ENCODE measurements at places on chromosomes 11 and 22.

- DNase-seq: no peak
Observed at GRCh38 chr11:115961159-115962003, 457.2 kb upstream of the CADM1 start.

GRCh38 chr11:45423036-45423435 lies 136.9 kb upstream of the SYT13 start:
- DNase-seq: no peak

GRCh38 chr11:16239141-16240105 lies 116.9 kb downstream of the SOX6 start:
- DNase-seq: no peak

- DNase-seq: peak; percentile 81
Observed at GRCh38 chr22:43014316-43014868, 557 bp downstream of the PACSIN2 start.

DNA sequence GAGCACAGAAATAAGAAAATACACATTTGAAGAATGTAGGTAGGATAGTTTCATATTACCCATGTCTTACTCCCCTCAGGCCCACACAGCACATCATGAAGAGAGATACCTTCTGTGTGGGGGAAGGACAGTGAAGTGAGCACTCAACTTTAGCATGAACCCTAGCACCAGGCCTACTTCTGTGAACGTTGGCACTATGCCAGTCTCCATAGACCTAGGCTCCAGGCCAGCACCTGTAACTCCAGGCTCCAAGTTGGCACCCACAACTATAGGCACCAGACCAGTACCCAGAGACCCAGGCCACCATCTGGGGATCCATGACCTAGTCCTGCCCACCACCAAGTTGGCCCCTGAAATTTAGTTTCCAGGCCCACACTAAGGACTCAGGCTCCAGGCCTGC lies 410.9 kb downstream of the INSC start:
- DNase-seq: no peak

DNA sequence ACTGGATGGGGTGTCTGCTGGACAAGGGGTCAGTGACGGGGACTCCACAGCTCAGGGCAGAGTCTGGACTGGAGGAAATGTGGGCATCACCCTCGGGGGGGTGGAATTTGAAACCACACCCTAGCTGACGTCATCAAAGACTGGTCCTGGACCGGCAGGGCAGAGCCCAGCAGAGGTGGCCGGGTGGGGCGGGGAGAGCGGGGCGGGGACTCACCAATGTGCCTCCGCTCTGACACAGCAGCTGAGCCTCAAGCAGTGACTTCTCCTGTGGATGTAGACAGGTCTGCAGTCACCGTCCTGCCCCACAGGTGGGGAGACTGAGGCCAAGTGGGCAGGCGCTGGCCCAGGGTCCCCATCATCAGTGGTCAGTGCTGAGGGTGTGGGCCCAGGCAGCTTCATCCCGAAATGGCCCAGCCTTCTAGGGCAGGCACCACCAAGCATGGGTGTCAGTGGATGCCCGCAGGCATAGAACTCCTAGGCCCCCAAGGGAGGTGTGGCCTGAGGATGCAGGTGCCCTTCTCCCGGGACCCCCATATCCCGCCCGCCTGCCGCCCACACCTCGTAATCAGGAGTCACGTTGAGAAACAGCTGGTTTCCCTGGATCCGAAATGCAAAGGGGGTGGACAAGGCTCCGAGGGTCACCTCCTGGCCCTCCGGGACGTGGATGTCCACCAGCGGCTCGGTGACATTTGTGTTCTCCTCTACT lies 603 bp downstream of the CDHR5 start:
- DNase-seq: no peak

- no peak for DNase-seq
Observed at GRCh38 chr11:76577921-76578653, 92.5 kb downstream of the LRRC32 start.

- DNase-seq: no peak
Observed at GRCh38 chr11:3836903-3837302, 3.9 kb downstream of the RHOG start.

DNA sequence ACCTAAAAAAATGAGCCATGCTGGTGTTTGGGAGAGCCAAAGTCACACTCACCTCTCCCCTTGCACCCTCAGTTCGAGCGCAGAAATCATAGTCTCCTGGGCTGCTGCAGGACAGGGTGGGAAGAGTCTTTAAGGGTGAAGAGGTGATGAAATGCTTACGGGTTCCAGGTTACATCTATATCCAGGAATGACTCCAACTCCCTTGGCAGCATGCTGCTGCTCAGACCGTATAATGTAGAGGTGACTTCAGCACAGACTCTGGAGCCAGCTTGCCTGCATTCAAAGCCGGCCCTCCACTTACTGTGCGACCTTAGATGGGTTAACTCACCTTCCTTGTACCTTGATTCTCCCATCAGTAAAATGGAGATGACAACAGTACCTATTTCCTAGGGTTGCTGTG lies 17.3 kb upstream of the PKNOX2 start:
- DNase-seq: no peak

DNA sequence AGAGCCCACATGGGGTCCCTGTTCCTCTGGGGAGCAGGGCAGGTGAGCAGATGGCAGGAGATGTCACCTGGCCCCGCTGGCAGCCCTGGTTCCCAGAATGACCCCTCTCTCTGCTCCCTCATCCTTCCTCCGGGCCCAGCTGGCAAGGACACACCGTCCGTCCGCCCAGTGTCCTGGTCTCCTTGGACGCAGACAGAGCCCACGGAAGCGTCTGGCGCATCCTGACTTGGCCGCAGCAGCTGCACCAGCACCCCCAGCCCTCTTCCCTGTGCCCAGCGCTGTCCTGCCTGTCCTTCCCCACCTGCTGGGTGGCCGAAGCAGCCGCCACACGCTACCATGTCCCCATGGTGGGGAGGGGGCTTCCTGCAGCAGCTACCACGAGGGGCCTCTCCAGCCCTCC lies 9.6 kb upstream of the CABP7 start:
- no peak for DNase-seq

DNA sequence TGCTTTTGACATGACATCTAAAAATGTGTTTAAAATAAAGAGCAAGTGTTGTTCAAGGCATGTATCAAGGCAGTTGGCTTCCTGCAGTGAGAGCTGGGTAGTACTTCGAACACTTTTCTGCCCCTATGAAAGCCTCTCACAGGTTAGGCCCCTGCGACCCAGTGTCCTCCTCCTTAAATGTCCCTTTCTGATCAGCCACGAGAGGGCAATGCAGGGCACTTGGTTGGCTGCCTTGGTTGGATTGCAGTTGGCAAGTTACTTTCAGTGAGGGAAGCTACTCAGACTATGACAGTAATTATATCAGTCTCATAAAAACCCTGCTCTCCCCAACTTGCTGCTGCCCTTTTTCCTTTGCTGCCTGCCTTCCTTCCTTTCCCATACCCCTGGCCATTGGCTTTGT lies 743.8 kb downstream of the NTM start:
- no peak for DNase-seq

- no peak for DNase-seq
Observed at GRCh38 chr11:84812471-84812969, 814.6 kb downstream of the DLG2 start.

Measured in upper lobe of right lung (tissue), 1 donor.